ENCODE measurements at places on chromosomes 13 and 19.

- DNase-seq, result no peak
Observed at GRCh38 chr13:31204592-31204991, 4.8 kb downstream of the B3GLCT start.

- no peak for DNase-seq
Observed at GRCh38 chr13:110472904-110473563, 88.5 kb downstream of the RAB20 start.

- no peak for DNase-seq
Observed at GRCh38 chr13:27133889-27134288, 37.7 kb downstream of the USP12 start.

- peak; percentile 38 for DNase-seq
Observed at GRCh38 chr13:48975101-48975855, 434 bp upstream of the FNDC3A start.

DNA sequence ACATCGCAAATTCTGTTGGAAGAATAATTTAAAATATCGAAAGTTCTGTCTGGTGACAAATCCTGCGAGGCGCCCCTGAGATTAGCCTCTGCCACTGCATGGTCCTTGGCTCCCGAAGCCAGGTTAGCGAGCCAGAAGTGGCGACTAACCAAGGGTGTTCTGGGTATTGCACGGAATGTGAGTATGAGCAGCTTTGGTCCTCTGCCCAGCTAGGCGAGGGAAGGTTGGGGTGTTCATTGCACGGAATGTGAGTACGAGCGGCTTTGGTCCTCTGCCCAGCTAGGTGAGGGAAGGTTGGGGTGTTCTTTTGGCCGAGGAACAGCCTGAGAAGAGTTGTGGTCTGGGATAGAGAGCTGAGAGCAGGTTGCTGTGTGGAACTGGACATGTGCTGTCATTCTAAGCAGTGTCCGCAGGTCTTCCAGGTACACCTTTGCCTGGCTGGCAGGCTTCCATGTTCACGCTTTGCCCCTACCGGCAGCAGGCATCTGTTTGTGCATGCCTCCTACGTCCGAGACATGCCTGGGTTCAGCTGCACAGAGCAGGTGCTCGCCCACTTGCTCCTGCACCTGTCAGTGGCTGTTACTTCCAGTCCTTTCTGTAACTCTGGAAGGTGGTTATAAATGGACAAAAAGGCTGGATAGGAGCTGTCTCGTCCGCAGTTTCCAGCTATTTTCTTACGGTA, 18.3 kb upstream of the TEX29 start:
- DNase-seq, result no peak

- no peak for DNase-seq
Observed at GRCh38 chr13:97849305-97849704, 104.2 kb upstream of the IPO5 start.

DNA sequence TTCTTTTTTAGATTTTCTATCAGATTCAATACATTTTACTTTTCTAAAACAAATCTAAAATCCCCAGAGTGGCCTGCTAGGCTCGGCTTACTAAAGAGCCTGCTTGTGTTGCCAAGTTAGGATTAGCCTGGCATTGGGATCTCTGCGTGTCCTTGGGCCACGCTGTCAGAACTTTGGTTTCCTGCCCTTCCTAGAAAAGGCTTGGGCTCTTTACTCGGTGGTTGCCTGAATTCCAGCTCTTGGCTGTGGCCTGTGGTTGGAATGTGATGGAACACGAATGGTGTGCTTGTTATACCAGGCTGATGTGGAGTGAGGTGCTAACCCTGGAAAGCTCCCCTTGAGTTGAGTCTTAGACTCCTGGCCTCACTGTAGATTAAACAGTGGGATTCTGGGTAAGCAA, 8.5 kb downstream of the SPATA13 start:
- no peak for DNase-seq

DNA sequence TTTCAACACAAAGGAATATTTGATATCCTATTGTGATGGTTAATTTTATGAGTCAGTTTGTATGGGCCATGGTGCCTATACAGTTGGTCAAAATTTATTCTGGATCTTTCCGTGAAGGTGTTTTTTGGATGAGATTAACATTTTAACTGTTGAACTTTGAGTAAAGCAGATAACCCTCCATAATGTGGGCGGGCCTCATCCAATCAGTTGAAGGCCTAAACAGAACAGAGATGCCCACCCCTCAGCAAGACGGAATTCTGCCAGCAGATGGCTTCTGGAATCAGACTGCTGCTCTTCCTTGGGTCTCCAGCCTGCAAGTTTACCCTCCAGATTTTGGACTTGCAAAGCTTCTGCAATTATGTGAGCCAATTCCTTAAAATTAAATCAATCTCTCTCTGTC, 16.0 kb downstream of the CSNK1A1L start:
- DNase-seq, result no peak

DNA sequence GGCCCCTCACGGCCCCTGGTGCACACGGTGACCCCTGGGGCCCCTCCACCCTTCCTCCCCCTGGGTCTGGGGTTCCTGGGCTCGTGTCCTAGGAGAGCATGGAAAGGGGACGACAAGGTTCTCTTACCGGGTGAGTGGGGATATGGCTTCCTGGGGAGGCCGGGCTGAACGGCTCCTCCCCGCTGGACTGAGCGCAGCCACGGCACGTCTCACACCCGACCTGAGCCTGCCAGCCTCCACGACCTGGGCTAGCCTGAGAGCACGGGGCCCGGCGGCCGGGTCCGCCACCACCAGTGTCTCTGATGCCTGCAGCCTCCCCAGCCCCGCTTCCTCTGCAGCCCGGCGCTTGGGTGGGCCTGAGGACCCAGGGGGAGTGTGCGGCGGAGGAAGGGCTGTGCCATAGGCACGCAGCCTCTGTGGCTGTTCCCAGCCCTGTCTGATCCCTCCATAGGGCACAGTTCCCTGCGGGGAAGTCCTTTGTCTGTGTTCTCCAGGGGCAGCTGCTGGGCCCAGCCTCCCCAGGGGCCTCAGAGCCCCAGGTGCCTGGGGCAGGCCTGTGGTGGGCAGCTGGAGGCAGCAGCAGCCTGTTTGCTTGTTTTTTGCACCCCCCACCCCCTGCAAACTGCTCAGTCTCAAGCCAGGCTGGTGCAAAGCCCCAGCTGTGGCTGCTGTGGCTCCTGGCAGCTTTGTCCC, 15.0 kb downstream of the PLIN4 start:
- DNase-seq, result no peak

DNA sequence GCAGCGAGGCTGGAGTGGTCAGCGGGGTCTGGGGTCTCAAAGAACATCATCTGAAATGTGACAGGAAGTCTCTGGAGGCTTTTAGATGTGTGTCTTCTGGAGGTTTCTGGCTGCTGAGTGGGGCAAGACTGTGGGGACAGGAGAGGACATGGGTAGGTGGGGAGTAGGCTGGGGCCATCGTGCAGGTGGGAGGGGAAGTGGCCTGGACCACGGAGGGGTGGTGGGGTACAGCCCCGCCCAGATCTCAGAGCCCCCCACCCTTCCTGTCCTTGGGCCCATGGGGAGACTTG, 6.2 kb downstream of the AP1M1 start:
- no peak for DNase-seq

GRCh38 chr19:50321831-50322230, 7.3 kb downstream of the KCNC3 start:
- no peak for DNase-seq

GRCh38 chr13:98962901-98963590, 14.8 kb downstream of the DOCK9 start:
- DNase-seq, result no peak

- no peak for DNase-seq
Observed at GRCh38 chr13:70893832-70894231, 785.6 kb upstream of the KLHL1 start.

- no peak for DNase-seq
Observed at GRCh38 chr19:46109876-46110275, 14.6 kb downstream of the IGFL3 start.

DNA sequence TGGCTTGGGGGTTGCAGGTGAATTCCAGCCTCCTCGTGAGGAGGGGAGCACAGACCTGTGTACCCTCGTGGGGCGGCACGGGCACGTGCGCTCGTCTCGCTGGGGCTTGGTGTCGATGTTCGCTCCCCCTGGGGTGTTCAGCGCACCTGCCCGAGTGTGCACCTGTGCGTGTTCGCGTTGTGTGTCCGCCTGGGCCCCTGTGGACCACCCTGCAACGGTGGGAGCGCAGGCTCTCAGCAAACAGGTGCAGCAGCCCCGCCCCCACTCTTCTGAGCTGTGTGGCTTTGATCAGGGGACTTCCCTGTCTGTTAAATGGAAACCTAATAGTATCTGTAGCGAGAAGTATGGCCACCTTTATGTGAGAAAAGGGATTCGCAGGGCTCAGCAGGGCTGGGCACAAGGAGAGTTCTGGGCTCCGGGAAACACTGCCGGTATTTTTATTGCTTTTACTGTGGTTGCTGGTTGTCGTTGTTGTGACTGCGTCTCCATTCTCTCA, 549 bp downstream of the SMIM17 start:
- no peak for DNase-seq

DNA sequence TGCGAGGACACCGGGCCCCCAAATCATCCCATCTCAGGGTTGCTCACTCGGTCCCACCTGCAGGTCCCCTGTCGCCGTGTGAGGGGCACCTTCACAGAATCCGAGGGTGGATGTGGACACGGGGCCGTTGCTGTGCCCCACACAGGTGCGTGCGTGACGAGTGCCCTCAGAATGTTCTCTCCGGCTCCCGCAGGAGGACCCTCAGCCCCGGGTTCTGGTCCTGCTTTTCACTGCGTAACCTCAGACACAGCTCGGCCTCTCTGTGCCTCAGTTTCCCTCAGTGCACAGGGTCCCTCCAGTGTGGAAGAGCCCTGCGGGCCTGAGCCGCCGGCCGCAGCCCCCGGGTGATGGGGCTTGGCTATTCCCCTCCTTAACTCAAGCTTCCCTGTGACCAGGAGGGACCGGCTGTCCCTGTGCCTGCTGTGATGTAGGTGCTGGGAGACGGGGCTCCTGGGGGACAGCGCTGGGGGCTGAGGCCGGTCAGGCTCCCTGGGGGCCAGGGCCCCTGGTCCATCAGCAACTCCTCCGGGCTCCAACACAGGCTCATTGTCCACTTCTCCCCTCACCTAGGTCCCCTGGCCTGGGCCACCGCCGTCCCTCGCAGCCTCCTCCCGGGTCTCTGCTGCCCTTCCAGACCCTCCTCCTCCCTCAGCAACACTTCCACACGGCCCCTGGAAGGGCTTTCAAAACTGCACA, 4.8 kb downstream of the SHC2 start:
- no peak for DNase-seq

DNA sequence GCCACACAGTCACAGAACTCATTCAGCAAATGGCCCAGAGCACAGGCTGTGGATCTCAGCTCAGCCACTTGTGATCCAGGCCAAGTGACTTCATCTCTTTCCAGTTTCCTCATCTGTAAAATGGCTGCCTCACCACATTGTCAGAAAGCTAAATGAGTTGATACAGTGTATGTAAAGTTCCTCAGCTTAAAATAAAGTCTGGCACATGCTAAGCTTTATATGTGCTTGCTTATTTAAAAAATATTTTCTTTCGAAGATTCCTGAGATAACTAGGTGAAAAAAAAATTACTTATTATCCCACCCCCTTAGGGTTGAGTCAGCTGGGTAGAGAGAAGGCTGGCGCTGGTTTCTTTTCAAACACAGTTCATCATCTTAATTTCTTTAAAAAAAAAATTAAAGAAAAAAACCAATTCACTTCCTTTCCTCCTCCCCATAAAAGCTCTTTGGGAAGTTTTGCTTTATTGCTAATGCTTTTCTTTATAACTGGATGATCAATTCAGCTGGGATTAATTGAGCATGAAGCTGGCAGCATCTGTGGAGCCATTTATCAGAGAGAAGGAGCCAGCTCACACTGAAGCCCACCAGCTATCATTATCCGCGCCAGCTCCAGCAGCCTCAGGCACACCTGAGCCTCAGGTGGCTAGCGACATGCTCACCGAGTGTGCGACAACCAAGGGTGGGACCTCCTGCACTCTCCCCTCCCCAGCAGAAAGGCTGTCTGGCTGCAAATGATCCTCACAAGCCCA, 354.9 kb downstream of the FOXO1 start:
- no peak for DNase-seq

GRCh38 chr19:45443462-45444317, 20.0 kb upstream of the ERCC1 start:
- DNase-seq, result peak; percentile 66

GRCh38 chr13:99363949-99364348, 56.8 kb upstream of the GPR183 start:
- no peak for DNase-seq

DNA sequence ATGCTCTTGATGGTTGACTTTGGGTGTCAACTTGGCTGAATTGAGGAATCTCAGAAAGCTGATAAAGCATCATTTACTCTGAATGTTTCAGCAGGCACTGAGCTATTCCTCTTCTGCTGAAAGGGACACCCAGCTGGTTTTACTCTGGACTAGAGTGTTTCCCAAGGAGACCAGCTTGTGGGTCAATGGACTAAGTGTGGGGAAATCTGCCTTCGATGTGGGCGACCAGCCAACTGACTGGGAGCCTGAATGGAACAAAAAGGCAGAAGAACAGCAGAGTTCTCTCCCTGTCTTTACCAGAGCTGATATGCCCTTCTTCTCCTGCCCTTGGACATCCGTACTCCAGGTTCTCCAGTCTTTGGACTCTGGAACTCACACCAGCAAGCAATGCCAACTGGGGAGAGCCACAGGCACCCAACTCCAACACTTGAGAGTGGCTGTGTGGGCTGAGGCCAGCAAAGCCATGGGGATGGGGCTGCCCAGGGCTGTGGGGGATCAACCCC, 32.2 kb downstream of the MRPL57 start:
- no peak for DNase-seq

- DNase-seq, result no peak
Observed at GRCh38 chr13:91270031-91270430, 77.5 kb upstream of the MIR17HG start.

DNA sequence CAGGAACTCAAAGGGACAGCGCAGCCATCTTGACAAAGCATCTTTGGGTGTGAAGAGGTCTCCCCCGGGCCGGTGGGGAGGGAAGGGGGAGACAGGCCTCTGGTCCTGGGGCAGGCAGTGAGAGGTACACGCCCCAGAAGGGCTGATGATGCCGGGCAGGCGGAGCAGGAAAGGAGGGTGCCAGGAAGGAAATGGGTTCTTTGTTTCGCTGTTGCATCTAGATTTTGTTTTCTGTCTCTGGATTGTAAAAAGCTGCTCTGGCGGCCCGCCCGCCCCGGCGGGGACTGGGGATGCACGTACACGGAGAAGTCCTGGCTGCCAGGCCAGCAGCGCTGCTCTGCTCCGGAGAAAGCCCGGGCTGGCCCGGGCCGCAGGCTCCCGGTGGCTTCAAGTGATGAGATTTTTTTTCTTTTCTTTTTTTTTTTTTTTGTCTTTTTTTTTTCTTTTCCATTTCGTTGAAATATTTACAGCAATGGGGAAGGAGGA, 13.2 kb upstream of the ASF1B start:
- DNase-seq, result peak; percentile 52

GRCh38 chr19:7595466-7596133, at the start of gene CAMSAP3:
CAMSAP3 (plus strand) TSS chr19:7595863; CDS start chr19:7596003, 140 bp downstream.
- peak; percentile 54 for DNase-seq

GRCh38 chr13:98307463-98308085, 130.5 kb upstream of the RNF113B start:
- no peak for DNase-seq

GRCh38 chr13:81927347-81927746, 1586.4 kb upstream of the SPRY2 start:
- no peak for DNase-seq

Data from activated CD4-positive, CD25-positive, alpha-beta regulatory T cell treated with anti-CD3 and anti-CD28 coated beads, Interleukin-2, amount 50 U/mL, for 72 hours (primary cell).